Smooth muscle cell of the coronary artery (primary cell): ENCODE measurements at places on chromosomes 12 and 14. TPM values are rescaled to one million over a fixed set of nuclear protein-coding genes. Genes with fewer than 3 reads are reported as not detected.

RPGRIP1 gene
- under 0.01 TPM in 1 of 2 replicates, not detected in the other for total RNA-seq

RIMKLB gene
- total RNA-seq = 25.0 and 35.6 TPM in 2 replicates

RNASE2 gene
- total RNA-seq = not detected in 2 replicates

CPNE6 gene
- total RNA-seq = not detected in 2 replicates

MMP17 gene
- 9.1 and 9.5 TPM in 2 replicates for total RNA-seq

ITGA5 gene
- total RNA-seq = 96.1 and 168 TPM in 2 replicates

MGP gene
- total RNA-seq = 26.6 and 1,179 TPM in 2 replicates

INF2 gene
- total RNA-seq = 26.3 and 30.9 TPM in 2 replicates

LGR5 gene
- total RNA-seq = 2.3 TPM in 1 of 2 replicates, not detected in the other

KCNC2 gene
- under 0.01 TPM in 1 of 2 replicates, not detected in the other for total RNA-seq

C12orf50 gene
- 0.12 TPM in 1 of 2 replicates, not detected in the other for total RNA-seq

TRHDE gene
- total RNA-seq = 0.38 TPM in 1 of 2 replicates, not detected in the other

SCN8A gene
- 0.23 and 27.5 TPM in 2 replicates for total RNA-seq

GALNT6 gene
- total RNA-seq = 0.75 and 4.7 TPM in 2 replicates

SLCO1A2 gene
- total RNA-seq = not detected in 2 replicates

WDR20 gene
- 14.5 and 16.2 TPM in 2 replicates for total RNA-seq

NRL gene
- total RNA-seq = 0.47 and 1.2 TPM in 2 replicates

KRT86 gene
- total RNA-seq = 2.9 TPM in 1 of 2 replicates, not detected in the other

ZDHHC22 gene
- not detected in 2 replicates for total RNA-seq

SSTR1 gene
- total RNA-seq = 0.45 and 1.1 TPM in 2 replicates

PRB2 gene
- total RNA-seq = not detected in 2 replicates

KRT3 gene
- not detected in 2 replicates for total RNA-seq
